NCI-H460 (cell line): ENCODE measurements at places on chromosomes 5 and 9. TPM values are rescaled to one million over a fixed set of nuclear protein-coding genes. Genes with fewer than 3 reads are reported as not detected.

The NR2F1 gene
- 17.8 and 18.4 TPM in 2 replicates for total RNA-seq

The PPP2R2B gene
- total RNA-seq = not detected in 2 replicates

The IFNK gene
- not detected in 2 replicates for total RNA-seq

The VDAC1 gene
- total RNA-seq = 438 and 448 TPM in 2 replicates

The PTTG1 gene
- 341 and 362 TPM in 2 replicates for total RNA-seq

The CEP72 gene
- total RNA-seq = 22.9 and 29.0 TPM in 2 replicates

The ANKRD34B gene
- not detected in 2 replicates for total RNA-seq

The SLC6A3 gene
- total RNA-seq = not detected in 2 replicates

The NXNL2 gene
- total RNA-seq = 0.17 TPM in 1 of 2 replicates, not detected in the other

The ARSI gene
- 0.06 and 0.22 TPM in 2 replicates for total RNA-seq

The LCP2 gene
- not detected in 2 replicates for total RNA-seq

The DMRT3 gene
- not detected in 2 replicates for total RNA-seq

The CXXC5 gene
- 11.4 and 13.2 TPM in 2 replicates for total RNA-seq

The OLFML2A gene
- 60.6 and 63.6 TPM in 2 replicates for total RNA-seq

The NR6A1 gene
- 0.89 and 0.98 TPM in 2 replicates for total RNA-seq

The ACTL7A gene
- not detected in 2 replicates for total RNA-seq

The SREK1IP1 gene
- 9.1 and 9.9 TPM in 2 replicates for total RNA-seq

The BTNL8 gene
- total RNA-seq = 0.32 TPM in 1 of 2 replicates, not detected in the other
